ENCODE measurements at places on chromosomes 7 and 10.

DNA sequence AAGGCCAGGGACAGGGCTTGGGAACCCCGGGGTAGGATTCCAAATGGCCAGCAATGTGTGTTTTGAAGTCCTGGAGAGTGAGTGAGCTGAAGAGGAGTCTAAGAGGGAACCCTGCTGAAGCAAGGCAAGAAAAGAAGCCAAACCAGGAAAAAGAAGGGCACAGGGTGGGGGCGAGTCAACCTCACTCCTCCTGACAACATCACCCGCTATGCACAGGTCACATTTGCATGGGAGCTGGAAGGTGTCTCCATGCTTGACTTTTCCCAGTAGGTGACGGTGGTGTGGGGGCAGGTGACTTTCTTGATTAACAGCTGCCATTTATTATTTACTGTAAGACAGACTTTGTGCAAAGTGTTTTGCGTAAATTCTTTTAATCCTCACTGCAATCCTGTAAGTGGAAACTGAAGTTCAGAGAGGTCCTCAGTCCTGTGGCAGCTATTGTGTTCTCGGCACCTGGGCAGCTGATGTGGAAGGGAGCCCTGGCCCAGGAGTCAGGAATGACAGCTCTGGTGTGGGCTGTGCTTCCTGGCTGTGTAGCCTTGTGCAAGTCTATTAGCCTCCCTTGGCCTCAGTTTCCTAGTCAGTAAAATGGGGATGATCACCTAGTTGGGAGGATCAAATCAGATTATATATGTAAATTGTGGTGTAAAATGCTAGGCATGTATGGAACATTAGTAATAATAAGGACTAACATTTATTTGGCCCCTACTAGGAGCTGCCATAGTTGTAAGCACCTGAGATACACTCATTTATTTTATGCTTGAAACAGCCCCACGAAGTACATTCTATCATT, 90.9 kb downstream of the SH3PXD2A start:
- DNase-seq: no peak

GRCh38 chr10:48526011-48526821, 78.7 kb downstream of the ARHGAP22 start:
- no peak for DNase-seq

GRCh38 chr10:124572751-124573150, 111.1 kb downstream of the LHPP start:
- no peak for DNase-seq

DNA sequence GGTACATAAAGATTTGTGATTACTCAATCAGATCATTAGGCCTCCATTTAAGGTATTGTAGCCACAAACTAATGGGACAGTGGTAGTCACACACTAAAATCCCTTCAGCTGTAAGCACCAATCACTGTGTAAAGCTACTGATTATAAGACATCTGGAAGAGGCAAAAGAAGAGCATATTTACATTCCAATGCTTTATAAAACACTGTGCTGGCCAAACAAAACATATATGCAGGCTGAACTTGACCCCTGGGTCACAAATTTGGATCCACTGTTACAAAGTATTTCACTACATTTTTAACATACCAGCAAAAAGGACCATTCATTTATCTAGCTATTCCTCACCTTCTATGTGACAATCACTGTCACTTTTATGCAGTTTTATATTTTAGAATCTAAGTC, 41.4 kb upstream of the ANLN start:
- no peak for DNase-seq

GRCh38 chr10:96509017-96509641, 4.6 kb downstream of the TLL2 start:
- DNase-seq: no peak

DNA sequence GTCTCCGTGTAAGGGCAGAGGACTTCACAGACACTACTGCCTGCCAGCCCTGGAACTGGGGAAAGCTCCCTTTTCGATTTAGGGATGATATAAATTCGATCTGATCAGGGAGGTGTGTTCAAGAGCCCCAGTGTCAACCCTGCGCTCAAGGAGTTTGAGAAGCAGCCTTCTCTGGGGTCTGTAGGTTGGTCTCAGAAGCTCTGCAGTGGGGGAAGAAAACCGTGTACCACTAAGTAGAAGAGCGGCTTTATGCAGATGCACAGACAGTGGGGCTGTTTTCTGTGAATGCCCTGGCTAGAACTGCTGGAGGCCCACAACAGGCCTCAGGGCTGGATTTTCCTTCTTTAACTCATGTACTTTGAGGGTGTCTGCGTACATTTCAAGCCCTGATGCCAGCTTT, 6.3 kb upstream of the TBX20 start:
- DNase-seq: no peak

DNA sequence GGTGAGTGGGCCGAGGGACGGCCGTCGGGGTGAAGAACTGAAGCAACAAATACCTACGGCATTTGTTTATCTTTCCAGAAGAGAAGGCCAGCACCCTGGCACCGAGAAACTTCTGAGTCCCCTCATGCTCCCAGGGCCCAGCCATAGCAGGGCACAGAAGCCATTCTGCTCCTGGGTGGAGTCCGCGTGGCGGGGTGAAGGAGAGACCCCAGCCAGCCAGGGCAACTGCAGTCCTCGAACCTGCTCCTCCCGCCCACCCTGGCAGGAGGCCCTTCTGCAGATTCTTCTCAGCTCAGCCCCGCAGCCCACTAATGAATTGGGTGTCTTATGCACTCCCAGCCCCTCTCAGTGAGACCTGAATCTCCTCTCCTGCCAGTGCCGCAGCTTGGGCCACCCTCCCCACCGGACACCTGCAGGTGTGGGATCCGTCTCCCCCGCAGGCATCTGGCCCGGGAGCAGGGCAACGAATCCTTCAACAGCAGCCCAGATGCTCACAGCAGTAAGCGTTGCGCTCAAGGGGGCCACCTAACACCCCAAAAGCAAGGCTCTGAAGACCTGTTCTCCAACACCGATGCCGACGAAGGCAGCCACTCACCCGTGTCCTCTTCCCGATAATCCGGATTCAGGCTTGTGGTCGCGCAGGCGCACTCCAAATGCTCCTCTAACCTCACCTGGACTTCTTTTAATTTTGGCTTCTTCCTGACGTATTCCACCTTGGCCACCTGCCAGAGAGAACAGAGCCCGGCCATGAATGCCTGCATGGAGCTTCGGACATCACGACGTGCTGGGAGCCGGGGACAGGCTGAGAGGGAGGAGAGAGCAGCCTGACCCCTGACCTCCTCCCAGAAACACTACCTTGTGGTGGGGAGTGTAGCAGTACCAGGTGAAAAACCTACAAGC, 18.9 kb downstream of the PDGFA start:
- no peak for DNase-seq

- no peak for DNase-seq
Measured at GRCh38 chr10:63166742-63167258, 33.7 kb downstream of the NRBF2 start.

GRCh38 chr7:68720697-68721096, 877.6 kb upstream of the AUTS2 start:
- no peak for DNase-seq

GRCh38 chr7:73567846-73568685, 10.3 kb downstream of the TBL2 start:
- DNase-seq: no peak

- no peak for DNase-seq
Measured at GRCh38 chr10:96764425-96765060, 44.2 kb upstream of the PIK3AP1 start.

- no peak for DNase-seq
Measured at GRCh38 chr7:25752967-25753791, 398.8 kb upstream of the NFE2L3 start.

GRCh38 chr10:12130237-12130872, 878 bp downstream of the SEC61A2 start:
- DNase-seq: no peak

DNA sequence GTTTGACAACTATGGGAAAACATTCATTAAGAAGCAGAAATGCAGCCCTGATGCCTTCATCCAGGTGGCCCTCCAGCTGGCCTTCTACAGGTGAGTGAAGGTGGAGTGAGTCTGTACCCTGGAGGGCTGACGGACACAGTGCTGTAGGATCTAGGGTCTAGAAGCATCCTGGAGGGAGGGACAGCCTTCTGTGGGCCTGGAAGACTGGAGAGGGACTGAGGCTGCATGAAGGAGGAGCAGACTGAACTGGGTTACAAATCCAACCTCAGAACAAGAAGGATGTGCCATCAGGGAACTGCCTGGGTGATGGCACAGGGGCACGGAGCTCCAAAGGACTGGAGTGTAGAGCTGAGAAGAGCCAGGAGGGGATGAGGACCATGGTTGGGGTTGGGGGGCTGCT, 27.5 kb upstream of the C10orf53 start:
- no peak for DNase-seq

DNA sequence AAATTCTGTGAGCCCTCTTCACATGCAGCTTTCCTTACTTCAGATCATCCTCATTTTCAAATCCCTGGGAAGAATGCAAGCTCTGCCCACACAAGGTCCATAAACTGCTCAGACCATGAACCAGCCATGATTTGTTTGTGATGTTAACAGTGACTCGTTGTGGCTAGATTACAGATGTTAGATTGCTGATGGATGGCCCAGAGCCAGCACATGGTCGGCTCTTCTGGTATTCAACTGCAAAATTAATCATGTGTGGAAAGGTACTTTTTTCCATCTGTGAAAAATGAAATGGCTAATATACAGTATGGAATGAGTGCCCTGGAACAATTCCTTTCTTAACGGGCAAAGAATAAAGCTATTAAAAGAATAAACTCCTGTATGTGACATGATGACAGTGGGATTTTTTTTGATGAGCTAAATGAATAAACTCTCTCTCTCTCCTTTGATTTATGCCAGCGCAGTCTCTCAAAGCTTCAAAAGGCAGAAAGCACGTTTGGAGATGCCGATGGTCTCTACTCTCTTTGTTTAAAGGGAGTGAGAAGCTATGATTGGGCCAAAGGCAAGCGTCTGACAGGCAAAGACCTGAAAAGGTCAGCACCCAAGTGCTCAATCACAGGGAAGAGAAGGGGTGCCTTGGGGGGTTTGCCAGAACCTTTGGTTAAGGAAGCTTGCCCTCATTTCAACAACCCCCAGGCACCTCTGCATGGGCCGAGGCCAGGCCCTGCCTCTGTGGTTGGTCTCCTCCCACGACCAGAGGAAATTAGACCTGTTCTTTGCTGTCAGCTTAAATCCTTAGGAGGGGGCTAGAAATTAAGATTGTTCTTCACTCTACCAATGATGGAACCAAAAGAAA, 444.0 kb upstream of the NFE2L3 start:
- DNase-seq: no peak

DNA sequence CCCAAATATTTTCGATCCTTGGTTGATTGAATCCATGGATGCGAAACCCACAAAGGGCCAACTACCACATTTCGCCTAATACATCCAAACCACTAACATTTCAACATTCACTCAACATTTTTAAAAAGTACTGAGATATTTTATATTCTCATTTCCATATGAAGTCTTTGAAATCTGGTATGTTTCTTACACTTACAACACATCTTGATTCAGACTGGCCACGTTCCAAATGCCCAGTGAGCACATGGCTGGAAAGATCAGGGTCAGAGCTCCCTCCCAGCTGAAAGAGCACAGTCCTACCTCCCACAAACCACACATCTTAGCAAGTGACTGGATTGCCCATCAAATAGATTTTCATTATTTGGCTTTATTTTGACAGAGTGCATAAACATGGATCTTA, 18.9 kb downstream of the NCAPG2 start:
- no peak for DNase-seq

- DNase-seq: no peak
Measured at GRCh38 chr10:12469345-12469744, 120.0 kb downstream of the CAMK1D start.

GRCh38 chr7:69640216-69640615, 41.9 kb downstream of the AUTS2 start:
- no peak for DNase-seq

DNA sequence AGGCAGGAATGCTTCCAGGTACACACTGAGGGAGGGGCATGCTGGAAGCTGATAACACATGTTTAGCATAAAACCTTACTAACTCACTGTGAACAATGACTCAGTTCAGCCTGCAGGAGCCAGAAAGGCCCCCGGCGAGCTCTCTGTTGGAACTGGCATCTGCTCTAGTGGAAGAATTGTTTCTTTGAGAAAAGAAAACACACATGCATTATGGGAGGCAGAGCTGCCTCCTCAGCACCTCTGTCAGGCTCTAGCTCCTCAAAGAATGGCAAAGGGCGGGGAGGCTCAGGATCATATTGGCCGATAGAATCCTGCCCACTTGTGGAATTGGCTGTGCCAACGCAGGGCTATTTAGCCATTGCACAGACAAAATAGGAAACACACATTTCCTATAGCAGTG, 338.3 kb downstream of the CXCL12 start:
- DNase-seq: no peak

DNA sequence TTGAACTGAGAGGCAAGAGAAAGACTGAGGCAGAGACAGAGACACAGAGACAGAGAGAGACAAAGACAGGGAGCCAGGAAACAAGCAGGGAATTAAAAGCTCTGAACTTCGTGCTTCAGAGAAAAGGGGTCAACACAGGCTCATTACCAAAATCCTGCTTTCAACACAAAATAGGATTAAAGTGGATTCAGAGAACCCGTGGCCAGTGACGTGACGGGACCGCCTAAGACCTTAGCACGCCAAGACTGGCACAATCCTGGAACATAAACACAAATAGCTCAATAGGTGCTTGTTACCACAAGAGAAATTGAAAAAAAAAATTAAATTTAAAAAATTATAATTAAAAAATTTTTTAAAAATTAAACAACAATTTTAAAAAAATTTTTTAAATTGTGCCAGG, 21.5 kb downstream of the ASB13 start:
- DNase-seq: no peak
